ENCODE measurements at places on chromosomes 13 and 19.
A peak's percentile ranks its signal among the peaks of the same experiment; 100 is the strongest.

- DNase-seq, result no peak
Observed at GRCh38 chr19:15288146-15288963, 44.0 kb downstream of the BRD4 start.

GRCh38 chr13:105008604-105009003 is 1526.9 kb downstream of the EFNB2 start:
- DNase-seq, result peak; percentile 2

DNA sequence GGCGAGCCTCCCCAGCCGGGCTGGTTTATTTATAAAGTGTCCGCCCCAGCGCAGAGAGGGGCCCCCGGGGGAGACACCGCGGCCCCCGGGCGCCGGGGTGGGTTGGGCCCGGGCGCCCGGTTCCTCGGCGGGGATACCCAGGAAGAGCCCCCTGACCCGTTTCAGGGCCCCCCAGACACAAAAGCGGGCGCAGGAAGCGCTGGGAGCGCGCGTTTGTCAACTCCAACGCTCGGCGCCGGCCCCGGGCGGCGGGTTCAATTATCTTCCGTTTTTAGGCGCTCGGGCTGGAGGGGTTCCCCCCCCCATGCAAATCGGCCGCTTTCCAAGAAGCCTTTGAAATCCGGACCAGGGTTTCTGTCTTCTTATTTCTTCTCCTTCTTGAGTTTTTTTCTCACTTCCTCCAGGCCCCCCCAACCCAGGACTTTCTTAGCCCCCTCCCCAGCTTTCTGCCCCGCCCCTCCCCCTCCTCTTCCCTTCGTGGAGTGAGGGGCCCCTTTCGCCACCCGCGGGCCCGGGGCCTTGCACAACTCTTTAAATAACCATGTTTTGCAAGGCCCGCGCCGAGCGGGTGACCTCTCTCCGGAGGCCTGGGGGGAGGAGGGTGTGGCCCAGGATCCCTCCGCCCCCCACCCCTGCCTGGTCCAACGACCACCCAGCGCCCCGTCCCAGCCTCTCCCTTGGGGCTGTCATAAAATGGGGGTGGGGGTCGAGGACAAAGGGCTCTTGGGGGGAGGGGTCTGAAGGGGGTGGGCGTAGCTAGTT is 935 bp downstream of the ARID3A start:
- DNase-seq, result no peak

DNA sequence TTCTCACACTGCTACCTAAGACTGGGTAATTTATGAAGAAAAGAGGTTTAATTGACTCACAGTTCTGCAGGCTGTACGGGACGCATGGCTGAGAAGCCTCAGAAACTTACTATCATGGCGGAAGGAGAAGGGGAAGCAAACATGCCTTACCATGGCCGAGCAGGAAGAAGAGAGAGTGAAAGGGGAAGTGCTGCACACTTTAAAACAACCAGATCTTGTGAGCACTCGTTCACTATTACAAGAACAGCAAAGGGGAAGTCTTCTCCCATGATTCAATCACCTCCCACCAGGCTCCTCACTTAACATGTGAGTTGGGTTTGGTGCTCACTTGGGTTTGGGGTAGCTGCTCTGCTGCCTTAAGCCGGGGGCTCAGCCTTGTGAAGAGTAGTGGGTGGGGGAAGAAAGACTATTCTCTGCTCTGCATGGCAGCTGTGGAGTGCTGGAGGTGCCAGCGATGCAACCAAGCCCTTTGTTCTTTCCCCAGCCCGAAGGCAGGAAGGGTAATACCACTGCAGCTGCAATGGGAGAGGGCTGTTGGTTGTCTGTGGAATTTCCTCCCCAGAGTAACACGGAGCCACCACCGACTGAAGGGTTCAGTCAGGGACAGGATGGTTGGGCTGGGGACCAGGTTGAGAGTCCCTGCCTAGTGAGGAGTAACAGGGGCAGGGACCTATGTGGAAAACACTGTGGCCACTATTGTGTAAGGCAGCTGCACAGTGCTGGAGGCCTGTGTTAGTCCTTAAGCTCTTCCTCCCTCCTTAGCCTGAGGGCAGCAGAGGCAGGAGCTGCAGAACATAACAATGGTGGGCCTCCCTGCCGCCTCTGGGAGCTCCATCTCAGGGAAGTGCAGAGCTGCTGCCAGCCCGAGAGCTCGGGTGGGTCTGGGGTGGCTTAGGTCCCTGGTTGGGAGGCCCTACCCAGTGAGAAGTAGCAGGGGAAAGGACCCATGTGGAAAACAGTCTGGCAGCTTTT is 1262.5 kb downstream of the EFNB2 start:
- DNase-seq, result no peak

DNA sequence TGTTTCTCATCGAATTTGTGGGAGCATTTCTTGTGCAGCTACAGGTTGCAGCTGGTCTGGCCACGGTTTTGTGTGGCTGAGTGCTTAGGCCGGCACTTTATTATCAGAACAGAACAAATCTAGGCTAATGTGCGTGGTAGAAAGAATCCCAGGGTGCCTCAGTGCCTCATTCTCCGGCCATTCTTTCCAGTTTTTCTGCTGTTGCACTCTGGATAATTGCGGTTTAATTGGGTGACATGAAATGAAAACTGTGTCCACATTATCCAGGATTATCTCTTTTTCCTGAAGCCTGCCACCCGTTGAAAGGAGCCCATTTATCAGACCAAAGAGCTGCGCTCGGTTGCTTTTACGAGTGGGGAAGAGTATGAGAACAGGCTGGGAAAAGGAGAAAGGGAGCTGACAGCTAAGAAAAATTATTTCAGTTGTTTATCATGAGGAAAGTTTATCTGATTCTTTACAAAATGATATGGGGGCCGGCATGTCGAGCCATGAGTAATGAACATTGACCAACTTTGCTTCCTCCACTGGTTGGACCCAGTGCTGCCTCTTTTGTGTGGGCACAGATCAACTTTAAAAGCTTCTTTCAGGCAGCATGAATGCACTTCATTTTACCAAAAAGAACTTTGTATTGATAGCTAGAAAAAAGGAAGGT is 117.0 kb upstream of the SOX21 start:
- no peak for DNase-seq

GRCh38 chr19:3788996-3789778 is 3.0 kb upstream of the MATK start:
- DNase-seq, result no peak
